ENCODE measurements at places on chromosomes 16 and 17. TPM values are rescaled to one million over a fixed set of nuclear protein-coding genes. Genes with fewer than 3 reads are reported as not detected.

LGALS9 gene
- total RNA-seq: 3.0 TPM

OTOA gene
- total RNA-seq: 0.13 TPM

TBX6 gene
- 0.12 TPM for total RNA-seq

SLC6A2 gene
- not detected for total RNA-seq

CCDC92B gene
- not detected for total RNA-seq

TEX14 gene
- total RNA-seq: under 0.01 TPM

ADCY7 gene
- 26.1 TPM for total RNA-seq

RAB37 gene
- 1.1 TPM for total RNA-seq

BICDL2 gene
- total RNA-seq: 0.13 TPM

SLC12A3 gene
- total RNA-seq: not detected

SLC16A13 gene
- 0.12 TPM for total RNA-seq

ICAM2 gene
- total RNA-seq: 44.0 TPM

MT1E gene
- total RNA-seq: 90.1 TPM

NAA60 gene
- total RNA-seq: 13.9 TPM

METRNL gene
- 73.6 TPM for total RNA-seq

DHRS7B gene
- 20.0 TPM for total RNA-seq

TBC1D3I gene
- total RNA-seq: not detected

MFAP4 gene
- 3.1 TPM for total RNA-seq

ENPP7 gene
- not detected for total RNA-seq

CDH15 gene
- 0.68 TPM for total RNA-seq

CDH5 gene
- 16.1 TPM for total RNA-seq

AGRP gene
- not detected for total RNA-seq

SEPTIN12 gene
- not detected for total RNA-seq

ZNF778 gene
- total RNA-seq: 7.8 TPM

CDK3 gene
- 0.92 TPM for total RNA-seq

CDRT4 gene
- total RNA-seq: 0.92 TPM

TBC1D26 gene
- not detected for total RNA-seq

SLC35G6 gene
- not detected for total RNA-seq

DOC2A gene
- 0.26 TPM for total RNA-seq

C16orf95 gene
- 2.6 TPM for total RNA-seq

JMJD6 gene
- total RNA-seq: 19.4 TPM

SMIM36 gene
- not detected for total RNA-seq

TP53TG3F gene
- not detected for total RNA-seq

CACNG1 gene
- not detected for total RNA-seq

ACAP1 gene
- 2.2 TPM for total RNA-seq
